Esophagus squamous epithelium (tissue), 5 donors: ENCODE measurements at places on chromosomes 7 and 10.

GRCh38 chr10:110354322-110354766, 49.6 kb upstream of the SMNDC1 start:
- DNase-seq: peak; percentile 11

DNA sequence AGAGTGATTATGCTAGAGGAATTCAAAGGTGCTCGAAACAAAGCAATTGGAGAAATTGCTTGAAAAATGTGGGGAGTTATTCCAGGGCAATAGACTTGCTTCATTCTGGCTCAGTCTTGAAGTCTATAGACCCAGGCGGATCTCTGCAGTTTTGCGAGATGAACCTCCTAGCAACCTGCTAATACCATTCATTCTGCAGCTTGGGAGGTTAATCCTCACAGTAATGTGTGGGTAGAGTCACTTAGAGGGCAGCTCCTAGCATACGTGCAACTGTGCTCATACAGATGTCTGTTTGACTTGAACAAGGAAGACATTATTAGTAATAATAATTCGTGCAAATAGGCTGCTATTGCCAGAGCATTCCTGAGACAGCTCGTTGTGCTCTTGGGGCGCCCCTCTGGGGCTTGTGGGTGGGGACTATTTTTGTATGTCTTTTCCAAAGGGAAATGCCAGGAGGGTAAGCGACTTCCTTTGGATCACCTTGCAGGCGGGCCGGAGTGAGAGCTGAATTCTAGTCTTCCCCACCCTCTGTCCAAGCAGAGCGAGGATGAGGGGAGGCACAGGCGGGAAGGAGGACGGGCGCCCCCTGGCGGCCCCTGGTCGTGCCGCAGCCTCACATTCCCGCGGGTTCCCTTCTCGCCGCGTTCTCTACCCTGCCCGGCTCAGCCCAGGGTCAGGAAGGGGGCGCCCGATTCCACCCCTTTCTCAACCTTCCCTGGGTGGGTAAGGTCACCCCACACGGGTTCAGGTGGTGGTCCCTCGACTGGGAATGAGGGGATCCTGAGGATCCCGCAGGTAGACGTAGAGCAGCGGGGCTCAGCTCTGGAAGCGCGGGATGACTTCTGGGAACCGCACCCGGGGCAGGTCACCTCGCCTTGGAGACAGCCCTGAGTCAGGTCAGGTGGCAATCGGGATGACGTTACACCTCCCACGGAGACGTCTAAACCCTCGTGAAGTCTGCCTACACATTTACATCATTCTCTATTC, 241.5 kb downstream of the PHTF2 start:
- no peak for DNase-seq

GRCh38 chr10:33618196-33618595, 283.7 kb upstream of the NRP1 start:
- no peak for DNase-seq

- DNase-seq: no peak
Observed at GRCh38 chr7:51278797-51279196, 37.8 kb downstream of the COBL start.

DNA sequence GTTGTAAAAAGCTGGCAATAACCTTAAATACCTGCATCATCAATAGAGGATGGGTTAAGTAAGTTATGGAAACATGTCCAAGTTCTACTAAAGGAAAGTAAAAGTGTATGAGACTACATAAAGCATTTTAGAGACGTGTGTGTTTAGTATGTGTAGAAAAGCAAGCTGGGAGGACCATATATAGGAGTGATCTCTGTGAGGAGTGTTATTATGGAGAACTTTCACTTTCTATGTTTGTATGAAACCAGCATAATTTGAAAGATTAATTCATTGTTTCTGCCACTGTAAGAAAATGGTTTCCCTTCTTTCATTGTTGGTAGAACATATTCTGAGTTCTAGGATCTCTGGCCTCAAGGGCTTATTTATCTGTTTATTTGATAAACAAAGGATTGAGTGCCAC, 19.2 kb upstream of the PDLIM1 start:
- no peak for DNase-seq

GRCh38 chr10:29356931-29357330, 68.1 kb downstream of the LYZL1 start:
- no peak for DNase-seq

GRCh38 chr10:66822801-66823200, 103.0 kb upstream of the LRRTM3 start:
- DNase-seq: no peak
